Lung (tissue), 17 donors: ENCODE measurements at places on chromosomes 6 and 20. TPM values are rescaled to one million over a fixed set of nuclear protein-coding genes. Genes with fewer than 3 reads are reported as not detected.

Gene MCCD1
- total RNA-seq: not detected

Gene ANKRD66
- total RNA-seq: 11.3 TPM

Gene PTPRT
- 13.8 TPM for total RNA-seq

Gene BCAS1
- total RNA-seq: 4.0 TPM

Gene OOEP
- total RNA-seq: not detected

Gene PAK5
- 0.51 TPM for total RNA-seq

Gene NRN1
- 10.8 TPM for total RNA-seq

Gene ABHD16B
- total RNA-seq: not detected

Gene ZCCHC3
- 15.3 TPM for total RNA-seq

Gene PPIL6
- total RNA-seq: 18.0 TPM

Gene ULBP1
- total RNA-seq: 1.7 TPM

Gene JPH2
- 9.2 TPM for total RNA-seq

Gene NCOA7
- 67.8 TPM for total RNA-seq

Gene MUC21
- 8.6 TPM for total RNA-seq

Gene SASH1
- total RNA-seq: 64.5 TPM

Gene DYNLT2
- 5.2 TPM for total RNA-seq

Gene SPATS1
- 4.4 TPM for total RNA-seq

Gene CST2
- 0.28 TPM for total RNA-seq

Gene ETV7
- total RNA-seq: 1.4 TPM

Gene APOM
- total RNA-seq: 1.3 TPM

Gene TTLL9
- total RNA-seq: 8.9 TPM

Gene LATS1
- 35.4 TPM for total RNA-seq
